ENCODE measurements at places on chromosomes 12 and 14.

- no peak for DNase-seq
Observed at GRCh38 chr12:122985338-122986257, 5.1 kb downstream of the ARL6IP4 start.

DNA sequence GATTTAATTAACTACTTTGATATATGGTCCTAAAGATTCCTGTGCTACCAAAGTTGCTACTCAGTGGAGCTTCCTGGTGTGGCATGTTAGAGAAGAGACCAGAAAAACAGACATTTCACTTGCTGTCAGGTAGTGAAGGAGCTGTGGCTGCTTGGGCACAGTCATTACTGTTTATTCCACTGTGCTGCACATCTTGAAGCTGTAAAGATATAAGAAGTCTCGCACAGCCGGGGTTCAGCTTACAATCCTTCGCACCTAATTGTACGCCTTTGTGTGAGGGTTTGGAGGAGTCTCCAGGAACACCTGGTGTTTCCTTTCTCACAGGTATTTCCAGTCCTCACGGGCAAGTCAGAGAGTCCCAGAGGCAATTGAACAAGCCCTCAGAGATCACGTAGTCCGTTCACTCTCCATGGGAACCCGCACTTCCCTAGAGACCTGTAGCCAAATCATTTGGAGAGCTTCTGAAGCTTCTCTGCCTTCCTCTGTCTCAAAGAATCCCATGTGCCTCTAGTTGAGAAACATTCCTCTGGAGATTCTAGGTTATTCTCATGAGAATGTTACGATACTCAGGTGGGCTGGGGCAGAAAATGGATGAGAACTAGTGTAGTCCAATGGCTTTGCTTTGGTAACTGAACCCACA lies 4.1 kb downstream of the EVL start:
- no peak for DNase-seq

DNA sequence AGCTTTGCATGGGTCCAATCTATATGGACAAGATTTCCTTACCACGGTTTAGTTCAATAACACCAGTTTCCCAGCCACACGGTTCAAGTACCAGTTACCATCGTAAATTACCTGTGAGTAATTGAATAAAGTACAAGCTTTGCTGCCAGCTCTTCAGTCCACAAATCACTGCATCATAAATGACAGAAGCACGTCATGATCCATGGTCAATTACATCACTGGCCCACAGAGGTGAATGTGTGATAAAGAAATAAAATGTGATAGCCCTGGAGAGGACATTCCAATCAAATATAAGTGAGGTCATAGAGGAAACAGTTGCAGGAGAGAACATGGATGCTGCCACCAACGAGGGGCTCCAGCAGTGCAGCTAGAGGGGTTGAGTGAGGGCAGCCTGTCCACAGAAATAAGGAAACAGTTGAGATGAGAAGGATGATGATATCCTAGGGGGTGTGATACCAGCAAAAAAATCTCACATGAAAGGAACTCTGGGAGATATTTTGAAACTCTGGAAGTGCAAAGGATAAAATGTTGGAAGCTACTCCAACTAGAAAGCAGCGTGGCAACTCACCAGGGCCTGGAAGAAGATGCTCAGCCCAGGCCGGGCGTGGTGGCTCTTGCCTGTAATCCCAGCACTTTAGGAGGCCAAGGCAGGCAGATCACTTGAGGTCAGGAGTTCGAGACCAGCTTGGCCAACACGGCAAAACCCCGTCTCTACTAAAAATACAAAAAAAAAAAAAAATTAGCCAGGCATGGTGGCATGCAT lies 5.8 kb upstream of the DYNC1H1 start:
- no peak for DNase-seq

DNA sequence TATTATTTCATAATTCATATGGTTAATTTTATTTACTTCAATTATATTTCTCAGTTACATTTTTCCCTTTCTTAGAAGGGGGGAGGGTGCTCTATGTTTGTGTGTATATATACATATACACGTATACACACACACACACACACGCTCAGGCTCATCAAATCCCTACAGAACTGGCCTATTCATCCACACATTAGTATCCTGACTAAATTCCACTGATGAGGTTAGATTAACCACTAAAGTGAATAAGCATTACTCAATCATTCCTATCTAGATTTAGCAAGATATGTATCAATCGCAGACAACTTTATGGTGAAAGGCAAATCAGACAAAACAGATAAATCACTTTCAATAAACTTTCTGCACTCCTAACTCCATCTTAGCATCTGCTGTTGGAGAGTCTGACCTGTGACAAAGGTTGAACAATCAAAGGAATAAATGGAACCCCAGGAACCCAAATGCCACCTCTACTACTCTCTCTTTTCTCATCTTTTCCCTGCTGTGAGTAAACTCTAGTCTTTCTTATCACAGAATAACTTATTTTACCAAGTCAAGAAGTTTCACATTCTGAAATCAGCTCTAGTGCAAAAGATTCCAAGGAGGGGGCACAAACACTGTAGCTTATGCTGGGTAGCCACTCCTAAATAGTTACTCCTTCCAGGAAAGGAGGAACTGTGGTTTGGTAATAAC lies 67.6 kb downstream of the RALGAPA1 start:
- DNase-seq = no peak

- no peak for DNase-seq
Observed at GRCh38 chr14:30225176-30225575, 297.5 kb upstream of the PRKD1 start.

DNA sequence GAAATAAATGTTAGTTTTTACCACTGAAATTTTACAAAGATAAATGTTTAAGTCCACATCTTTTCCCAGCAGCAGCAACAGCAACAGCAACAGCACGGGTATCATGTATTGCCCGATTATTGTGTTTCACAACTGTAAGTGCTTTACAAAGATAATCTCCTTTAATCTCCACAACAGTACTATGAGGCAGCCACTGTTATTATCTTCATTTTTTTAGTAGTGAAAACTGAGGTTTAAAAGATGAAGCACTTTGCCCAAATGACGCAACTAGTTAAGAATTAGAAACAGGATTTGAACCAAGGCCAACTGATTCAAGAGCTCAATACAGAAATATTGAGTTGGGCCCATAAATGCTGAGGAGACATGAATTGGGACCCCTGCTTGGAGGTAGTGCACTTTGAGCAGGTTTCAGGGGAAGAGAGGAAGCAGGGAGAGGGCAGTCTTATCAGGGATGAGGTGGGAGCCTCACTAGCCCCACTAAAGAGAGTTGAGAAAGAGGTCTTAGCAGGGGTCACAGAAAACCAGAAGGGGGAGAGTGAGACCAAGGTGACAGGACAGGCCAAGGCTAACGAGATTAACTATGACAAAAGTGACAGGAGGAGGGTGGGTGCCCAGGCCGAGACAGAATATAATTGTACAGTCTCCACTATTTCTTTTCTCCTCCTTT lies 15.3 kb downstream of the KRT2 start:
- no peak for DNase-seq

- no peak for DNase-seq
Observed at GRCh38 chr12:108611884-108612415, 14.1 kb upstream of the TMEM119 start.

All from stimulated activated CD4-positive, alpha-beta T cell treated with anti-CD3 and anti-CD28 coated beads, Interleukin-1b, Interleukin-23, amount 100 ng/mL, for 1 hour (primary cell).